NCI-H2107 (cell line): ENCODE measurements at places on chromosomes 5 and 9.

DNA sequence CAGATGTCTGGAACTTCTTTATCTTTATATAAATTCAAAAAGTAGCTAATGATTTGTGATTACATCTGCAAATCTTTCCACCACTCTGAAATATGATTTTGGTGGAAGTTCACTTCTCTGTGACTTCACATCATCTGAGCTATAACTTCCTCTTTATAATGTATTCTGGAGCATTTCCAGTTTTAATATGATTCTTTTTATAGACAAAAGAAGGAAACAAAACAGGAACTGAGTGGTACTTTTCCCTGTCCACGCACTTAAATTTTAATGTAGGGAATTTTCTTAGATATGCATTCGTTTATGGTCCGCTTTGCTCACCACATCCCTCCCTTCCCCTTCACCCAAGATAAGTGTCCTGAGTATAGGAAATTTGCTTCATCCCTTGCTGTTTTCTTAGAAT is 333.5 kb downstream of the CHSY3 start:
- DNase-seq: no peak

DNA sequence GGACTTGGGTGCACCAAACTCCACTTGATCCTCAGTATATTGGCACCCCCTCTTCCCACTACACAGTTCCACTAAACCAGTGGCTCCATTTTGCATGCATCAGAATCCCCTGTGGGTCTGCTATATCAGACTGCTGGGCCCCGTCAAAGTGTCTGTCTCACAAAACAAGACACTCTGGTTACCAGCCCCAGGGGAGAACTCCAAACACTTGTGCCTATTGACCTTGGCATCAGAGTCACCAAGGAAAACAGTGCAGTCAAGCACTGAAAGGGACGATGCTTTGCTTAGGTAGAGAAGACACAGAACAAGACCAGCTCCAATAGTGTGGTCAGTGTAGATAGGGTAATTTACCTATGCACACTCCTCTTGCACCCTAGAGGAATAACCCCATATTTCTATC is 205.8 kb upstream of the RAI14 start:
- no peak for DNase-seq

DNA sequence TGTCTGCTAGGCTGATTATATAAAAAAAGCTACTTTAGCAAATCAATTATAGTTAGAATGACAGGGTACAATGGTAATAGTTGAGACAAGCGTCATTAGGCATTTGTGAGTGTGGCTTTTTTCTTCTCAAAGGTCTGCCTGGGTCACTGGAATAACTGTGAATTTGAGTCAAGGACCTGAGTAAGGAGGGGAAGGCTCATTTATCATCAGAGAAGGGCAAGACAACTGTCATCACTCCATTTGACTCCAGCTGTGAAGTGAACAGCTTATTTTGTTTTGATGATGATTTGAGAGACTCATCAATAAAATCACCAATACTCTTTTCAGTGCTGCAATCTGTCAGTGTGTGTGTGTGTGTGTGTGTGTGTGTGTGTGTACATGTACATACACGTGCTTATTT is 118.6 kb downstream of the MAT2B start:
- DNase-seq: no peak

DNA sequence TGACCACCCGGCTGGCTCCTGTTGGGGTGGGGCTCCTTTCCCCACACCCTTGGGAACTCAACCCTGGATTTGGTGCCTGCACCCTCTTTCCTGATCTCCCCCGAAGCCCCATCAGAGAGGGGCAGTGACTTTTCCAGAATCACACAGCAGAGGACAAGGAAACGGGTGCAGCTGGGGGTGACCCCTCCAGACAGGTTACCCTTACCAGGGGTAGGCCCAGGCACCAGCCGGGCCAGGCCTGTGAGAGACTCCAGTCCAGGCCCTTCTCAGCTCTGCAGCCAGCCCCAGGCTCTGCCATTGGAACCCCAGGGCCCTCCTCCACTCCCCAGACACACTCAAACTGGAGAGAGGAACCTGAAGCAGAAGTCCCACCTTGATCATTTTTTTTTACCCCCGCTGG is 19.0 kb upstream of the PHYHD1 start:
- no peak for DNase-seq

- DNase-seq: no peak
Measured at GRCh38 chr5:111682121-111682520, 74.9 kb downstream of the NREP start.

GRCh38 chr9:81558091-81558830 is 131.1 kb downstream of the TLE1 start:
- DNase-seq: no peak

- DNase-seq: no peak
Measured at GRCh38 chr5:13664377-13664776, 280.1 kb downstream of the DNAH5 start.

DNA sequence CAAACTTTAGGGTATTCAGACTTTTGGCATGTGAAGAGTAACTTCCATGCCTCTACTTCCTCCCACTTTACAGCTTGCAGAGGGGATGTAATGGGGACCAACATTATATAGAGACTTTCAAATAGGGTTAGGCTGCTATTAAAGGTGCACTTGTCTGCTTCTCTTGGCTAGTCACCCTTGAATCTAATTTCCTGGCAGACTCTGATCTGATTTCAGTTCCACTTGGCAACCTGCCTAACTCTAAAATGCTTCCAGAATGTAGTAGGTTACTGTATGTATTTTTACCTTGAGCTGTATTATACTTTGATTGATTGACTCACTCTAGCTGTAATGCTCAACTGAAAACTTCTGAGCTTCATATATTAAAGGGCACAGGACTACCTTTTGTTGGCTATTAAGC is 693.4 kb downstream of the KCTD16 start:
- DNase-seq: no peak

- no peak for DNase-seq
Measured at GRCh38 chr5:168059131-168059530, 232.3 kb upstream of the WWC1 start.

- DNase-seq: no peak
Measured at GRCh38 chr9:37911271-37911681, 7.3 kb upstream of the SLC25A51 start.

DNA sequence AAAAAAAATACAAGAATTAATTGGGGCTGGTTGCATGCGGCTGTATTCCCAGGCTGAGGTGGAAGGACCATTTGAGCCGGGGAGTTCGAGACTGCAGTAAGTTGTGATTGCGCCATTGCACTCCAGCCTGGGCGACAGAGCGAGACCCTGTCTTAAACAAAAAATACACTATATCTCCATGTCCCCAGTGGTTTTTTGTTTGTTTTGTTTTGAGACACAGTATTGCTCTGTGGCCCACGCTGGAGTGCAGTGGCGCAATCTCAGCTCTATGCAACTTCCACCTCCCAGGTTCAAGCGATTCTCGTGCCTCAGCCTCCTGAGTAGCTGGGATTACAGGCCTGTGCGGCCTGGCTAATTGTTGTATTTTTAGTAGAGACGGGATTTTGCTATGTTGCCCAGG is 1.2 kb downstream of the COQ4 start:
- DNase-seq: no peak

- no peak for DNase-seq
Measured at GRCh38 chr5:1806974-1807373, 5.8 kb downstream of the NDUFS6 start.

GRCh38 chr5:87069974-87070608 is 197.6 kb upstream of the RASA1 start:
- DNase-seq: no peak

GRCh38 chr9:85522459-85523092 is 219.2 kb downstream of the AGTPBP1 start:
- DNase-seq: no peak

DNA sequence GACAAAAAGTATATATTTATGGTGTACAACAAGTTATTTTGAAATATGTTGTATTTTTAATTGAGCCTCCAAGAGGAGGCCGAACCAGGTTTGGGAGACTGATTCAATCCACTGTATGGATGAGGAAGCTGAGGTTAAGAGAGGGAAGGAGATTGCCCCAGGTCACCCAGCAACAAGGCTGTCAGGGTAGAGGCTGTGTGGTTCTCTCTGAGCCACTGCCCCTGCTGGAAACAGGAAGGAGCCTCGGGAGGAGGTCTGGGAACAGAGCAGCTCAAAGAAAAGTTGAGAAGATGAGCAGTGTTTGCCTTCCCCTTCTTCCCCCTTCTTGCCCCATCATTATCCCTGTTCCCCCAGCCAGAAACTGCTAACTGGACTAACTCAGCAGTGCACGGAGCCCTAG is 6.6 kb upstream of the FAT2 start:
- DNase-seq: no peak

GRCh38 chr5:10703676-10704075 is 57.4 kb downstream of the DAP start:
- no peak for DNase-seq

DNA sequence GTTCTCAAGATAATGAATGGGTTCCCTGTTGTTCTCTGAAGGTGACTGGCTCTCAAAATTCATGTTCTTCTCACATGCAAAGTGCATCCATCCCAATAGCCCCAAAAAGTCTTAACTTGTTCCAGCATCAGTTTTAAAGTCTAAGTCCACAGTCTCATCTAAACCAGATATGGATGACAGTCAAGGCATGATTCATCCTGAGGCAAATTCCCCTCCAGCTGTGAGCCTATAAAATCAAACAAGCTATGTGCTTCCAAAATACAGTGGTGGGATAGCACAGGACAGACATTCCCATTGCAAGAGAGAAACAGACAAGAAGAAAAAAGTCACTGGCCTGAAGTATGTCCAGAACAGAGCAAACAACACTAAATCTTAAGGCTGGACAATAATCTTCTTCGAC is 25.4 kb downstream of the FBXO10 start:
- DNase-seq: no peak

GRCh38 chr9:2120926-2121689 is 106.0 kb downstream of the SMARCA2 start:
- DNase-seq: no peak

DNA sequence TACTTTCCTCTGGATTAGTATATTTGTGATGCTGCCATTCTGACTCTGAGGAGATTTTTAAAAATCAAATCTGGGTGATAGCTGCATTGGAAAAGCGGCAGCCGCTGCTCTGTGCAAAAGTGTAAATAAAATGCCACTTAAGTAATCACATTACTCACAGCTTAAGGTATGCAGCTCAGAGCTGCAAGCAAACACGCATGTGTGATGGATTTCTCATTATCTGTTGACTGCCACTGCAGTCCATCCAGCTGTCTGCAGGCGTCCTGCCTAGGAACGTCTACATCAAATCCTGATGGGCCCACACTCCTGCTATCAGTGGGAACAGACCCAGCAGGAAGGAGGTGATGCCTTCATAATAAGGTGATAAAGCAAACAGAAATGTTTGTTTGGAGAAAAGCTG is 216.9 kb downstream of the SPOCK1 start:
- DNase-seq: no peak

- no peak for DNase-seq
Measured at GRCh38 chr9:126342621-126343031, 16.0 kb downstream of the MVB12B start.

GRCh38 chr9:81002242-81002641 is 687.1 kb downstream of the TLE1 start:
- no peak for DNase-seq

DNA sequence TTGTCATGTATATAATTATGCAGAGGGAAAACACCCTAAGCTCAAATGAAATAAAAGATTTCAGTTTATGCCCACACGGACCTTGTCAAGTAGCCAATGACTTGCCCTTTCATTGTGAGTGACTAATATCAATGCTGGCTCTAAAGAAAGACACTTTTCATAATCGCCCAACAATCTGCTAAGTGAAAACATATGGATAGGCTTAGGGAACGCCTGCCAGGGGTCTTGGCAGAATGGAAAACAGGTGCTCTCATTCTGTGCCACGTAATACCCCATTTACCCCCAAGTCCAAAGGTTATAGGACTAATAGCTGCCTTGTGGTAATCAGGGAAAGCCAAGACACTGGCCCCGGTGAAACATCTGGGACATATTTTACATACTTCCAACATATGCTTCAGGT is 157.7 kb downstream of the SLF1 start:
- no peak for DNase-seq

- no peak for DNase-seq
Measured at GRCh38 chr5:125152044-125152443, 405.6 kb upstream of the ZNF608 start.

DNA sequence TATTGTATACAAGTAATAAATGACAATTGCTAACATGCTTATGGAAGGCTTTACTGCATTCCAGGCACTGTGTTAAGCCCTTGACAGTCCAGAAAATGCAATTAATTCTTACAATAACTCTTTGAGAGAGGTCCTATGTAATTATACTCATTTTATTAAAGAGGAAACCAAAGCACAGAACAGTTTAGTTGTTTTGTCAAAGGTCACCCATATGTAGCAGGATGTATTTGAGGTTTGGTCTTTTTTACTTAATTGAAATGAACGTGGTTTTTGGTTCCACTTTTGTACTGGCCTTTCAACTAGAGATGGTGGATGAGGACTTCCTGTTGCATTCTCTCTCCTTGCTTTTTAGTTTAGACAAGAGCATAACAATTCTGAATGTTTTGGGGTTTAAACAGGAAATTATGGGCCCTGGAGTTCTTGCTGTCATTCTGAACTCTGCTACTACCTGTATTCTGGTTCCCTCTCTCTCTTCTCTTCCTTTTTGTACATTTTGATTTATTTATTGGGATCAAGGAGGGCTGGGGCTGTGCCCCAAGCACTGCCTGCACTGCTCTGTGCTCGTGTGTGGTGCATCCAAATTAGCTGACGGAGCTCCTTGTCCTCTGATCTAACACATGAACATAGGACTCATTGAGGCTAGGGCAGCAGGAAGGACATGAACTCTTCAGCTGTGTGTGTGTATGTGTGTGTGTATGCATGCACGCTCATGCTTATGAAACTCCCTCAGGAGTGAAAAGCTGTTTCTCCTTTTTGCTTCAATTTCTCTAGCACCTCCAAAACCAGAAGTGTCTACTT is 47.4 kb downstream of the SLC28A3 start:
- DNase-seq: no peak

GRCh38 chr5:65482736-65483545 is 1.2 kb upstream of the ADAMTS6 start:
- no peak for DNase-seq

- DNase-seq: no peak
Measured at GRCh38 chr5:14213253-14213652, 70.1 kb downstream of the TRIO start.
